ENCODE measurements at places on chromosomes 4 and X.

DNA sequence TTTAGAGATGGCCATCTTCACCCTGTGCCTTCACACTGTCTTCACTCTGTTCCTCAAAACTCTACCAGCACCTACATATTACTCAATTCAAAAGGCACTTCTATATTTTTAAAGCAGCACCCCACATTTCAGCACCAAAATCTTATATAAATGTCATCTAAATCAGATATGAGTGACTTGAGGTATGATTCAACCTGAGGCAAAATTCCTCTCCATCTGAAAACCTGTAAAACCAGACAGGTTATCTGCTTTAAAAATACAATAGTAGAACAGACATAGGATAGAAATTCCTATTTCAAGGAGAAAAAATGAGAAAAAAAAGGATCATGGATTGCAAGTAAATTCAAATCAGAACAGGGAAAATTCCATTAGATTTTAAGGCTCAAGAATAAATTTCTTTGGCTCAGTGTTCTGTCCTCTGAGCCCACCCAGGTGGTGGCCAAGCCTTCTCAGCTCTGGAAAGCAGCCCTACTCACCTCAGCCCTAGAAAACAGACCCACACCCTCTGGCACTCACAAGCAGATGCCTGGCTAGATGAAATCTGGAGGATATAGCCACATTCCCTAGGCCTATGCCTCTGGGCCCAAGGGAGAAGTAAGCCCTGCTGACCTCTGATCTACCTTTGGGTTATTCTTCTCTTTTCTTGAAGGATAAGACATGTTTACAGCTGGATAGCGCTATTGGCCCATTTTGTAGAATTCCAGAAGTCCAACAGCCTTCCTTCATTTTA, 240.4 kb upstream of the ZCCHC13 start:
- DNase-seq = no peak

DNA sequence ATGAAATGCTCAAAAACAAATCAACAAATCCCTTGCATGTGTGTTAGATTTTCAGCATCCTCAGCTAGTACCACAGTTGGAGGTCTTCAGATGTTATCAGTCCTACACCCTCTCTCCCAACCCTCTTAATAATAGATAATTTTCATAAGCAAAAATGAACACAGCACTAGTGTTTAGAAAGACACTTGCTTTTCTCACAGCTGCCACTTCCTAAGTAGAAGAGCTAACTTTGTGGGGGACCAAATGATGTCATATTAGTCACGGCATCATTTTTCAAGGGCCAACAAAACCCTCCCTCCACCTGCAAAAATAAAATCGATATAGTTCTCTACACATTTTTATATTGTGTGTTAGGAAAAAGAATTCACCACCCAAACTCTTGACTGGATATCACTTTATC, 163.5 kb upstream of the GYPA start:
- no peak for DNase-seq

GRCh38 chrX:148457279-148457678, 43.1 kb upstream of the AFF2 start:
- no peak for DNase-seq

GRCh38 chrX:30576881-30577280, 685 bp downstream of the TASL start:
- no peak for DNase-seq

GRCh38 chrX:43733699-43734098, 77.6 kb downstream of the MAOA start:
- DNase-seq = no peak

DNA sequence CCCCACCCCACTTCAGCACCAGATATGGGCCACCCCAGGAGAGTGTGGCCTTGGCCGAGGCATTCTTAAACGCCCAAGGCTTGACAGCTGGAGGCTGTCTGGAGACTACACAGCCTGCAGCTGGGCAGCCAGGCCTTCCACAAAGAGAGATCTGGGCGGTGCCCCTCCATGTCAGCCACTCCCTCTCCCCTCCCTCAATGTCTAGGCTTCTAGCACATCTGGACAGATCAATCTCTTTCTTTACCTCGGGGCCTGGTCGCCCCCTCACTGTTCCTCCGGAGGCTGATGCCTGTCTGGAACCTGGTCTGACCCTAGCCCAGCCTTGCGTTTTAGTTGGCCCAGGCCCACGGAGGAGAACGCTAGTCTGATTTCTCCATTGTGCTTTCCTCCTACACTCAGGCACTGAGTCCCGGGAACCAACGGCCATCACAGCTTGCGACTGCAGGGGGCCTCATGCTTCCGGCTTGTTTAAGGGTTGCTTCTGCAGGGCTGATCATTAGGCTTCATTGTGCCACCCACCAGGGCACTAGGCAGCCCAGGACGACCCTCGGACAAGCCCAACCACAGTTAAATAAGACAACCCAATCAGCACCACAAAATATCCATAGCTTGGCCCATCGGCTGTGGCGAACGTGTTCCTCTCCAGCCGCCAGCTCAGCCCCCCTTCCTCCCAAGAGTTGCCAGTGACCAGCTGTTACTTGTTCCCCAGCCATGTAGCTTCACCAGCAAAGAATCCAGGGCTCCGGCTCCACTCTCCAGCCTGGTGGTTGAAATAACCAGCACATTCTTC, 200.6 kb downstream of the BCOR start:
- DNase-seq = no peak

GRCh38 chr4:28211676-28212470, 1351.2 kb downstream of the STIM2 start:
- no peak for DNase-seq

DNA sequence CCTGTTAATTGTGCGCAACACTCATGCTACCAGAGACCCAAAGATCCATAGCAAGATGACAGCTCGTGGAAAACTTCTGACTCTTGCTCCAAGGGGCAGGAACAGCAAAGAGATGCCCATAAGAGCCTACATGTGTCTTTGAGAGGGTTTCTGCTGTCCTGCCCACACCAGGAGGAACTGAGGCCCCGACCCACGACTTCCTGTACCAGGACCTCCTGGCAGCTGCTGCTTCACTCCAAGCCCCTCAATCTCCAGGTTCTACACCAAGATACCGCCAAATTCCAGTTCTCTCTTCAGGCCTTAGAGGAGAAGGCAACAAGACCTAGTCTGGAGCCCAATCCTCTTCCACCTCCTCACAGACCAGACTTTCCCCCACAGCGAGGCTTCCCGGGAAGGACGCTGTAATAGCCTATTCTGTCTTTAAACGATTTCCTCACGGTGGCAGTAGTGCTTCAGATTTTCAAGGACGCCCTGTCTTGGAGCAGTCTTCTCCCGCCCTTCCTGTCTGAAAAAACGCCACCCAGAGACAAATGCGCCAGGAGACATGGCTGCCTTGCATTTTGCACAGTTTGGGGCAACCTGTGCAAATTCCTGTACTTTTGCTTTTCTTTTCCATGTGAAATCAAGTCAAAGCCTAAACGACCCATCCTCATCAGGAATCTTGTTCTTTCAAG, 230.2 kb upstream of the STK26 start:
- peak; percentile 80 for DNase-seq

DNA sequence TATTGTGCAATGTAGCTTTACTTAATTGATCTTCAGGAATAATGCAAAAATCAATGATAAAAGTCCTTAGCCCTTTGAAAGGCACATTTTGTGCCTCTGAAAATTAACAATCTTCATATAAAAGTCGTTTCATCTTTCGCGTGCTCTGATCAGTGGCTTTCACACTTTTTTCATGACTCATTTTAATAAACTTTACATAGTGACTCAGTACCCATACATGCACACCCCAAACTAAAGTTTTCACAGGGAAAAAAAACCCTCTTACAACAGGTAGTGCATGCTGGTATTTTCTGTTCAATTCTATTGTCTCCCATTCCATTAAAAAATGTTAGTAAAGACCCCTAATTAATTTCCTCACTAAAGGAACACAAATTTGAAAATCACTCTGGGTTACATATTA, 21.5 kb downstream of the RWDD4 start:
- no peak for DNase-seq

DNA sequence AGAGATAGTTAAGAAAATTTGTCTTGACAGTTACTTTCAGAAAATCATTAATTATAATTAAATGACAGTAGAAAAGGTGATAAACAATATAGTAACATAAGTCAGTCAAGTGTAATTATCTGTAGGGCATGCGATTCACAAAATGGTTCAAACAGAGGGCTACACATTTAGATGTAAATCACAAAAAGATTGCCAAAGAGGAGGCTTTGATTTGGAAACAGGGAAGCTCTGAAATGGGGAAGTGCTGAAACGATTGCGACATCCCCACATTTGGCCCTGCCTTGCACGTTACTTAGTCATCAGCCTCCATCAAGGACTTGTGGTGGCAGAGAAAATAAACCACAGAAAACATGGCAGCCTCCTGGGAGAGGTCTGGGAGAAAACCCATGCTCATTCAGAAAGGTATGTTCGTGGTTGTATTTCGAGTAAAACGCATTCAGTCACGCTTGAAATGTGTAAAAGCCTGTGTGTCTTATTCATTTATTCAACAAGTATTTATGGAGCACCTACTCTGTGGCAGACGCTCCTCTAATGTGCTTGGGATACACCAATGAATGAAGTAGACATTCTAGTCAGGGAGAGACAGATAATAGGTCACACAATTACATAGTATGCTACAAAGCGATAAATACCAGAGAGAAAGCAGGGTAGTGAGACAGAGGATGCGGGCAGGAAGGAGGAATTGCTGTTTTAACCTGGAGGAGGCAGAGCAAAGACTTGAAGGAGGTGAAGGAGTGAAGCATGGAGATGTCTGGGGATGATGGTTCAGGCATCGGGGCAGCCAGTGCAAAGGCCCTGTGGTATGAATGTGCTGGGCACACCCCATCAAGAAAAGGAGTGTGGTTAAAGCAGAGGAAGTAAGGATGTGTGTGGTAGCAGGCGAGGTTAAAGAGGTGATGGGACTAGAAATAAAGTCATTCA, 7.8 kb downstream of the RBM47 start:
- no peak for DNase-seq

DNA sequence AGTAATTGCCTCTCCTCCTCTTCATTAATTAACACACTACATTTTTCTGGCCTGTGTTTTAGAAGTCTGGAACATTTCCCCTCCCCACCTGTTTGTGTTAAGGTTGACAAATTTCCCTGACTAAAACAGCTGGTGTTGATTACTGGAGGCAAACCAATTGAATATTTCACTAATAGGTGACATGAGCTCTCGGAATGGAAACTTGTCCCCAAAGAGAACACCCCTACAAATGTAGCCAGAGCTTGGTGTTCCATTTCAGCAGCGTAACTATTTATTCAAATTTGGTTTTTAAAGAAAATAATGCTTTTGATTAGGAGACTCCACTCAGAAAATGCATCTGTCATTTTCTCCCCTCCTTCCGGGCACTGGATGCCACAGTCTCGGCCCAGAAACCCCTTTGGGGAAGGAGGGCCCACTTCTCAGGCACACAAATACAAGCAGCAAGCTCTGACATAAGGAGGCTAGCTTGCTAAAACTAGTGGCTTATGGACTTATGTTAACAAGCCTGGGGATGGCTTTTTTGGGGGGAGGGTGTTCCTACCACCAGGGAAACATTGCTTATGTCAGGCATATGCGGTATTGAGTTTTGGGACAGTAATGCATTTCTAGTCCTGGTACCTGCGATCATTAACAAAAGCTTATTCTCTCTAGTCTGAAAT, 2.2 kb downstream of the RNF150 start:
- no peak for DNase-seq
